ENCODE measurements at places on chromosomes 16 and 17.

GRCh38 chr16:9837481-9837880 is 344.7 kb downstream of the GRIN2A start:
- DNase-seq, result no peak

- no peak for DNase-seq
Measured at GRCh38 chr17:57956291-57957119, 1.3 kb upstream of the CUEDC1 start.

DNA sequence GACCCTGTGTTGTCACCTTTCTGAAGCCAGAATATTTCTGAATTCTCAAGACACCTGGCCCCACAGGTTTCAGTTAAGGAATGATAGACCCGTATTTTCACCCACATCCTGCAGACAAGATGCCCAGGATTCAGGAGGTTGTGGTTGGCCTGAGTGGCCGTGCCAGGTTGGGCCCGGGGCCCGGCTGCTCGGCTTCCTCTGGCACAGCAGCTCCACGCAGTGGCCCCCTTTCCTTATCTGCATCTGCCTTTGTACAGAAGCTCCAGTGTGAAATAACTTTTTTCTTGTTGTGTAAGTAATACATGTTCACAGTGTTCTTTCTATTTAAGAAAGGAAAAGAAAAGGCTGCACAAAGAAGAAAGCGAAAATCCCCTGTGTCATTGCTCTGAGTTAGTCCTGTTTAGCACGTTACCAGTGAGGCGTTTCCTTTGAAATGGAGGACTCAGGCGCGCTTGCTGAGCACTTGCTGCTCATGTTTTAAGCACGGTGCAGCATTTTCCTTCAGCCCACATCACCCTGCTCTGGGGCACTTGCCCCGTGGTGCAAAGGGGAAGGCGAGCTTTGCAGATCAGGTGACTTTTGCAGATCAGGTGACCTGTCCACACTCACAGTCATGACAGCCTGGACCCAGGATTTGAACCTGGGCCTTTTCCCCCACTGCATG is 12.8 kb downstream of the ZC3H18 start:
- DNase-seq, result no peak

- no peak for DNase-seq
Measured at GRCh38 chr17:75013092-75013559, 656 bp downstream of the MRPL58 start.

DNA sequence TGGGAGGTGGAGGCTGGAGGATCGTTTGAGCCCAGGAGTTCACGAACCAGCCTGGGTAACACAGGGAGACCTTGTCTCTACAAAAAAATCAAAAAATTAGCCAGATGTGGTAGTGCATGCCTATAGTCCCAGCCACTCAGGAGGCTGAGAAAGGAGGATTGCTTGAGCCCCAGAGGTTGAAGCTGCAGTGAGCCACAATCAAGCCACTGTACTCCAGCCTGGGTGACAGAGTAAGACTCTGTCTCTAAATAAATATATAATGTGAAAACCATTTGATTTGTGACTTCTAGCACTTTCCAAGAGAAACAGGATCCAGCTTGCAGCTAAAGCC is 459.1 kb downstream of the SOX9 start:
- DNase-seq, result no peak

- DNase-seq, result peak; percentile 60
Measured at GRCh38 chr17:8225813-8226535, 15.6 kb upstream of the AURKB start.

DNA sequence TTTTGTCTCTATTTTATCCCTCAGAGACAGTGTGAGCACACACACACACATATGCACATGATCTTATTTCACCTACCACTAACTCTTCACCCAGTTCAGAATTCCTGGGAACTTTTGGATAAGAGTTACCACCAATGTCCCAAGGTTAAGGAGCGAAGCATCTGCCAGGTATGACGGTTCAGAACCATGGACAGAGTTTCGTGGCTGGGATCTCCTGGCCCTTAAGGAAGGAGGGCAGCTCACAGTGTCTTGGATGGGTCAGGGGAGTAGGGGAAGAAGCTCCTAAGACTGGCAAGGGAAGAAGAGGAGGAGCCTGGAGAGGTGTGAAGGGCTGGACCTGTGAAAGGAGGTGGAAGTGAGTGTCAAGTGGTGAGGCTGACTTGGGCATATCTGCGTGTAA is 23.0 kb upstream of the TMEM132E start:
- no peak for DNase-seq
